ENCODE measurements at places on chromosomes 3 and 15.

DNA sequence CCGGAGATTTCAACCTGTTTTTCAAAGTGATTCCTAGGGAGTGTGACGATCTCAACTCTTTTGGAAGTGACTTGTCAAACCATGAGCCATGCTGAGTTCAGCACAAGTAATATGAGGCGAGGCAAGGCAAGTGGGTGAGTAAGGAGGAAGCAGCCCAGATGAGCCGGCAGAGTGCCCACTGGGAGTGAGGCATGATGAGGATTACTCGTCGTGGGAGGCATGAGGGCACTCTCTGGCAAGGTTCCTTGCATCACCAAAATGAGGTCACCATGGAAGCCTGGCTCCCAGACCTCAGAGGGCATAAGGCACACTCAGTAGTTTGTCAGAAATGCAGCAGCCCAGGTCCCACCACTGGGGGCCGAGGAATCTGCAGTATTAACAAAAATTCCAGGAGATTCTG lies 636.1 kb downstream of the MAGI1 start:
- DNase-seq: no peak

DNA sequence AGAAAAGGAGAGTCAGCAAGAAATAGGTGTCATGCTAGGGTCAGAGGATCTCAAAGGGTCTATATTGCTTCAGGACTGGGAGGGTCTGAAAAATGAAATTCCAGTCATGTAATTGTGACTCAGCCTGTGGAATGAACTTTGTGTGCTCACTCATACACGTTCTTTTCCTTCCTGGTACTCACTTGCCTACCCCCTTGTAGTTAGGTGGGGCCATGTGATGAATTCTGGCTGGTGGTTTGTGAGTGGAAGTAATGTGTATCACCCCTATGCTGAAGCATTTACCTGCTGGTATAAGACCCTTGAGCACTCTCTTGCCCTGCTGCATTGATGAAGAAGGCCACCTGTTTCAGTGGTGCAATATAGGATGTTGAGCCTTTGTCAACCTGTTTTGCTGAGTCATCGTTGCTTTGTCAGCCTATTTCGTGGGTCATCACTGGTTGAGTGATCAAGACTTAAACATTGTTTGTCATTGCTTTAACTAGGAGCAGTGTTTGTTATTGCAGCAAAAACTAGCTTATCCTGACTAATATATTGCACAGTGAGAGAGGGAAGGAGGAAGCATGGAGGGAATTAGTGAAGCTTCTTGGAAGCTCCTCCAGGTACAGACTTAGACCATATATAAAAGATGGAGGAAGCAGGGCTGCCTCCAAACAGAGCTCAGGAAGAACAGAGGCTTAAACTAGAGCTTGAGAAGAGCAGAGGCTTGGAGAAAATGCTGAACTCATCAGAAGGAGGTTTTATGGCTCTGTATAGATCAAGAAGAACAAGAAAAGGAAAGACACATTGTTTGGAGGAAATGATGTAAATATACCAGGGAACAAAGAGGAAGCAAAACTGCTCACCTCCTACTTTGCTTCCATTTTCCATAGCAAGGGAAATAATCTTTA lies 28.9 kb downstream of the TLNRD1 start:
- DNase-seq: no peak

- DNase-seq: no peak
Observed at GRCh38 chr3:129013491-129013891, 12.4 kb downstream of the EFCC1 start.

DNA sequence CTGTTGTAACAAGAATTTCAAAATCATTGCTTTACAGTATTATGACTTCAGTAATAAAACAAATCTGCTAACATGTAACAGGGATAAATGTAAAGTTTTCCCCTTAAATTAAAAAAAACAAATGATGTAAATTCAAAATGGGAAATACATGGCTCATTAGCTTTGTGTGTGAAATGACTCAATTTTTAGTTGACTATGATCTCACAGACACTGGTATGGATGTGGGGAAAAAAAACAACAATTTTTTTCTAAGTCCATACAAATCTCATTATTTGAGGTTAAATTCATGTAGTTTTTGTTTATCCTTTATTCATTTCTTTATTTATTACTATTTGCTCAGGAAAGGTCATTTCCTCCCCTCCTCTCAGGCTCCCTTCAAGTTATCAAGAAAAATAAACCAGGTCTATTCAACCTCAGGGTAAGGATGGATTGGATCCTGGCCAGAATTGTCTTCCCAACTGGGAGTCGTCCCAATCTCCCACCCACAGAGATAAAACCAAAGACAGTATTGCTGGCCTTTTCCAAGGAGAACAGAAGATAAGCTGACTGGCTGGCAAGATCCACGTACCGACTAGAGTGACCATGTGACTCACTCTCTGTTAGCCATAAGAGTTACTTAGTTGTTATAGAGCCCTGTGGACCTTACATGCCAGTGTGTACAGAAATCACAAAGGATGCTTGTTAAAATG lies 373.3 kb downstream of the GAP43 start:
- DNase-seq: no peak

- DNase-seq: no peak
Observed at GRCh38 chr3:84885199-84885882, 73.4 kb upstream of the CADM2 start.

GRCh38 chr3:37556789-37557301 lies 304.8 kb upstream of the CTDSPL start:
- DNase-seq: no peak

- peak; percentile 42 for DNase-seq
Observed at GRCh38 chr15:81400640-81401236, 26.7 kb upstream of the TMC3 start.

DNA sequence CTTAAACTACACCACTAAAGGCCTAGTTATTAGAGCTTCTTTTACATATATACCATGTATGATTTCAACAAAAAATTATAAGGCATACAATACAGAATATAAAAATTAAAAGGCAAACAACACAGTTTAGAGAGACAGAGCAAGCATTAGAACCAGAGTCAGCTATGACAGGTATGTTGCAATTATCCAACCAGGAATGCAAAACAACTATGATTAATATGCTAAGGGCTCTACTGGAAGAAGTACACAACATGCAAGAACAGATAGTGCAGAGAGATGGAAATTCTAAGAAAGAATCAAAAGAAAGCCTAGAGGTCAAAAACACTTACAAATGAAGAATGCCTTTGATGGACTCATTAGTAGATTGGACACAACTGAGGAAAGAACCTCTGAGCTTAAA lies 39.6 kb downstream of the CCDC54 start:
- DNase-seq: no peak

DNA sequence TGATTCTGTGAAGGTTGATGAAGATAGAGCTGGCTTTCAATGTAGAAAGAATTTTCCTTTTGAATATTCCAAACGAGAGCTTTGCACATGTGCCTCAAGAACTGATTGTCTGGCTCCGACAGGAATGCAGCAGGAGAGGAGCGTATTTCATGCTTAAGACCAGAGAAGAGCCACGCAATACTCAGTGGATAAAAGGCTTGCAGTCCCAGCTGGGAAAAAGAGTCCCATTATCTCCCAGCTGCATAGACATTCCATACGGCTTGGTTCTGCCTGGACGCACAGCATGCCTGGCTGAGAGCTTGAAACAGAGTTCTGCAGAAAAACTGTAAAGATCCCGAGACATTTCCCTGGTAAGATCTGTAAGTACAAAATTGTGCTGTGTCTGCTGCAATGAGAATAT lies at the start of gene CNTN6:
CNTN6 (plus strand) TSS at position 254 of the 400 bp plus-strand sequence. CDS start 54,985 bp downstream, outside the sequence.
- no peak for DNase-seq

DNA sequence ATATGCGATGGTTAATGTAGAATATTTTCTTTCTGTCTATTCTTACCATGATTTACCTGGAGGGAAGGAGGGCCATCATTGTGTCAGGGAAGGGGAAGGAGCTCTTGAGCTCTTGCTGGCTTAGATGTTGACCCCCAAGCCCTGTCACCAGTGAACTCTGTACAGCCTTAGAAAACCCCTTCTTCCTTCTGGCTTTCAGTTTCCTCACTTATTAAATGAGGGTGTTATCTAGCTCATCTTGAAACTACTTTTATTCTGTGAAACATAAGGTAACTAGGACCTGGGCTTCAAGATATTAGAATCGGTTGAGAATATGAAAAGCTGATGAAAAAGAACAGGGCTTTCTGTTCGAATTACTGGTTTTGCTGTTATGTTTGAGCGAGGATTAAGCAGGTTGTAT lies 25.1 kb upstream of the UTS2B start:
- DNase-seq: no peak

- DNase-seq: no peak
Observed at GRCh38 chr15:63701365-63701764, 104.2 kb downstream of the FBXL22 start.

GRCh38 chr3:191808073-191808472 lies 347.1 kb downstream of the PYDC2 start:
- DNase-seq: no peak

- DNase-seq: no peak
Observed at GRCh38 chr3:106401666-106402490, 533.1 kb upstream of the CBLB start.

DNA sequence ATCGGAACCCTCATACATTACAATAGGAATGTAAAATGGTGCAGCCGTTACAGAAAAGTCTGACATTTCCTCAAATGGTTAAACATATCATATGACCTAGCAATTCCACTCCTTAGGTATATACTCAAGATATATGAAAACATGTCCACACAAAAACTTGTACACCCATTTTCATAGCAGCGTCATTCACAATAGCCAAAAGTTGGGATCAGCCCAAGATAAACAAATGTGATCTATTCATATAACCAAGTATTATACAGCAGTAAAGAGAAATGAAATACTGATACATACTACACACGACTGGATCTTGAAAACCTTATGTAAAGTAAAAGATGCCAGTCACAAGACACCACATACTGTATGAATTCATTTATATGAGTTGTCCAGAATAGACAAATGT lies 102.4 kb downstream of the MSL2 start:
- no peak for DNase-seq

DNA sequence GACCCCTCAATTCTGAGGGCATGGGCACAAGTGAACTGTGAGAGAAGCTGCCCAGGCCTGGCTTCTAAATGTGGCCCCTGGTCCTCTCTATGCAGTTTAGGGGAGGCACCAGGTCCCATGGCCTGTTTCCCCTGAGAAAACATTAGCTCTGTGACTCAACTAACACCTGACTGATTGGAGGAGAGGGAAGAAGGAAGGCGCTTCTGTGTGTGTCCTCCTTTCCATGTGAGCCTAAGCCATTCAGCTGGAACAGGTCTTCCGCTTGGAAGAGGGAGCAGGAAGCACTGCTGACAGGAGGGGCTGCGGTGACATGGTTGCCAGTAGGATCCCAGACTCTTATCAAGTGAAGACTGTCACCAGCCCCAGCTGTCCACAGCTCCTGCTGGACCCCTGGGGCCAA lies 79.5 kb downstream of the MYLK start:
- no peak for DNase-seq

GRCh38 chr3:4583416-4583815 lies 90.3 kb downstream of the ITPR1 start:
- no peak for DNase-seq

DNA sequence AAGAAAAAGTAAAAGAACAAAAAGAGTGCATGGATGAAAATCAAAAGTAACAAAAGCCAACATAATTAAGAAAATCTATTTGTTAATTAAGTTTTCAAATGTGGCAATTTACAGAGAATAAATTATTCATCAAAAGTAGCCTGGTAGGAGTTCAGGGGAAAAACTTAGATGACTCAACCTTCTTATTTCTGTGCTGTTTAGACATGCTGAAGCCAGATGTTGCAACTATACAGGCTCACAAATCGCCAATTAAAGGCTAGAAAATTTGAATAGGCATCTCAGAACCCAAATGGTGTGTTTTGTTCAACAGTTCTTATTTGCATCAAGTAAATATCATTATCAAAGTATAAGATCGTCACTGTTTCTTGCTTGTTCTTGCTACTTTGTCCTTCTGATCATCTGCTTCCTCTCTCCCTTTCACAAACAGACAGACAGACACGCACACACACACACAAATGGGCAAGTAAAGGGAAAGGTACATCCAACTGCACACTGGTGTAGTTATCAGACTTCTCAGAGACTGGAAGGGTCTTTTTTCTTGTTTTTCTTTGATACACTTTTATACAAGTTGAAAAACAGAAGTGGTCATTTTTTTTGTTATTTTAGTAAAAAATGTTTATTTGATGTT lies 572.2 kb downstream of the MECOM start:
- no peak for DNase-seq
